ENCODE measurements at places on chromosomes 13 and 19. TPM values are rescaled to one million over a fixed set of nuclear protein-coding genes. Genes with fewer than 3 reads are reported as not detected.

DNA sequence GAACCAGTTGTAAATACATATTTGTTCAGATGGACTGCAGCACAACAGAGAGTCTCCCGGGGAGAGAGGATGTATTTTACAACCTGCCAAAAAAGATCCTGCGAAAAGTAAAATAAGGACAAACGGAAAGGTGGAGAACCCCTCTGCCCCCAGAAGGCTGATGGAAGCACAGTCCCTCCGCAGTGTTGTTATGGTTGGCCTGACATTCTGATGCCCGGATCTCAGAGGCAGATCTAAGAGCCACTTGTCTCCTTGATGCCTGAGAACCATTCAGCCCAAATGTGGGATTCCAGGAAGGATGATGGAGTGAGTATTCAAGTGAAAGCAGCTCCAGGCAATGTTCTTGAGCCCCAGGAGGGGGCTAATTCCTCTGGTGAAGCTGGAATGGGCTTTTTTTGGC is 458.7 kb downstream of the ZNF536 start:
- no peaks in the 10 kb centered on the region for H3K36me3 ChIP-seq
- no peak for DNase-seq
- no peaks in the 10 kb centered on the region for H3K27me3 ChIP-seq
- no peaks in the 10 kb centered on the region for H3K4me1 ChIP-seq

- H3K4me1 ChIP-seq = peaks cover 46% of the 10 kb centered on the region
- no peak overlapping the region for H3K4me3 ChIP-seq
- H3K36me3 ChIP-seq = peaks cover 24% of the 10 kb centered on the region
- no peak overlapping the region for H3K27ac ChIP-seq
Observed at GRCh38 chr13:45393941-45394570, 24.1 kb downstream of the SLC25A30 start.

ATP1A3 gene
- total RNA-seq = 0.85 TPM

TLE6 gene
- total RNA-seq = 2.6 TPM

All from activated CD4-positive, alpha-beta memory T cell treated with anti-CD3 and anti-CD28 coated beads for 36 hours (primary cell).